Hair follicle dermal papilla cell (primary cell): ENCODE measurements at places on chromosomes 12 and 14. TPM values are rescaled to one million over a fixed set of nuclear protein-coding genes. Genes with fewer than 3 reads are reported as not detected.

TEX22 gene
- 0.36 and 0.49 TPM in 2 replicates for total RNA-seq

PLCZ1 gene
- not detected in 2 replicates for total RNA-seq

AHNAK2 gene
- total RNA-seq: 167 and 231 TPM in 2 replicates

TPPP2 gene
- total RNA-seq: not detected in 2 replicates

RPL10L gene
- total RNA-seq: not detected in 2 replicates

HAL gene
- 0.12 and 0.16 TPM in 2 replicates for total RNA-seq

LRRC43 gene
- 0.65 and 3.2 TPM in 2 replicates for total RNA-seq

NUAK1 gene
- total RNA-seq: 28.7 and 37.3 TPM in 2 replicates

AMDHD1 gene
- total RNA-seq: under 0.01 TPM in 1 of 2 replicates, not detected in the other

PLA2G1B gene
- total RNA-seq: not detected in 2 replicates

MUCL1 gene
- not detected in 2 replicates for total RNA-seq

FOXG1 gene
- not detected in 2 replicates for total RNA-seq

RAPGEF3 gene
- 7.1 and 17.5 TPM in 2 replicates for total RNA-seq

PPP2R5E gene
- total RNA-seq: 19.7 and 23.2 TPM in 2 replicates

TMCC3 gene
- 0.24 and 0.49 TPM in 2 replicates for total RNA-seq

KERA gene
- not detected in 2 replicates for total RNA-seq

KRT7 gene
- total RNA-seq: 17.0 and 21.6 TPM in 2 replicates

RDH16 gene
- total RNA-seq: under 0.01 and 0.12 TPM in 2 replicates

SSTR1 gene
- total RNA-seq: 5.5 and 10.3 TPM in 2 replicates

SCARB1 gene
- total RNA-seq: 15.7 and 16.2 TPM in 2 replicates

CNPY2 gene
- total RNA-seq: 57.2 and 59.7 TPM in 2 replicates

TMEM229B gene
- 1.6 and 1.8 TPM in 2 replicates for total RNA-seq

SLC10A1 gene
- total RNA-seq: not detected in 2 replicates

MYRFL gene
- total RNA-seq: 0.16 TPM in 1 of 2 replicates, not detected in the other

PRPF40B gene
- 10.9 and 13.6 TPM in 2 replicates for total RNA-seq

ANKRD33 gene
- total RNA-seq: not detected in 2 replicates

LMNTD1 gene
- total RNA-seq: 0.16 and 0.85 TPM in 2 replicates

GLS2 gene
- total RNA-seq: not detected in 2 replicates

KRT80 gene
- total RNA-seq: 0.24 and 1.1 TPM in 2 replicates

CRACR2A gene
- 11.4 and 11.8 TPM in 2 replicates for total RNA-seq

OVCH1 gene
- total RNA-seq: not detected in 2 replicates

TCL1A gene
- 0.65 TPM in 1 of 2 replicates, not detected in the other for total RNA-seq

APOLD1 gene
- 4.5 and 5.1 TPM in 2 replicates for total RNA-seq

NOC4L gene
- 10.6 and 10.9 TPM in 2 replicates for total RNA-seq

CEBPE gene
- not detected in 2 replicates for total RNA-seq

MEG3 gene
- total RNA-seq: 200 and 262 TPM in 2 replicates

OASL gene
- total RNA-seq: 0.12 and 0.49 TPM in 2 replicates

CIDEB gene
- total RNA-seq: 3.2 and 3.6 TPM in 2 replicates

SDSL gene
- total RNA-seq: 2.3 and 3.6 TPM in 2 replicates

PRB2 gene
- total RNA-seq: not detected in 2 replicates

KRR1 gene
- 27.4 and 30.5 TPM in 2 replicates for total RNA-seq

ALDH1L2 gene
- total RNA-seq: 58.7 and 66.9 TPM in 2 replicates

KRT2 gene
- total RNA-seq: not detected in 2 replicates
